ENCODE measurements at places on chromosomes 1 and 21. TPM values are rescaled to one million over a fixed set of nuclear protein-coding genes. Genes with fewer than 3 reads are reported as not detected.

The LEFTY2 gene
- total RNA-seq, result not detected

GRCh38 chr1:169529068-169529642 lies 43.4 kb upstream of the SLC19A2 start:
- peaks cover 12% of the 10 kb centered on the region for H3K4me1 ChIP-seq
- peaks cover 66% of the 10 kb centered on the region for H3K36me3 ChIP-seq
- H3K4me3 ChIP-seq, result no peak overlapping the region
- no peak overlapping the region for H3K27ac ChIP-seq
- no peaks in the 10 kb centered on the region for H3K27me3 ChIP-seq

- no peaks in the 10 kb centered on the region for H3K36me3 ChIP-seq
- H3K27ac ChIP-seq, result no peak overlapping the region
- no peaks in the 10 kb centered on the region for H3K27me3 ChIP-seq
- no peak for DNase-seq
- no peaks in the 10 kb centered on the region for H3K4me1 ChIP-seq
These were observed 290.3 kb downstream of the CHRM3 start for GRCh38 chr1:239676522-239677273.

The KCNJ10 gene
- not detected for total RNA-seq

DNA sequence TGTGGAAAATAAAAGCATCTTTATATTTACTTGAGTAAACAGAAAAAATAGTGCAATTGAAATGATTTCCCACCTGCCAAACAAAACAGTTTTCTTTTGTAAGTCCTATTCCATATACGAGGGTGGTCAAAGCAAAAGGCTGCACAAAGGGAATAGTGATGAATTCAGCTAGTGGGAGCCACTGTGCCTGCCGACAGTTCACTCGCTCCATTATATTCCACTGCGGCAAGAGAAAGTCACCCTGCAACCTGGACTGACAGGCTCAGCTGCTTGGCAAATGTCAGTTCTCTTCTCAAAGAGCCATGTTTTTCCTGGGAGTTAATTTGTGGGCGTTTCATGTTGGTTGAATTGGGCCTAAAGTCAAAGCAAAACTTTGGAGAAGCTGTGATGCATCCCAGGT lies 145.4 kb downstream of the LMO4 start:
- no peak for DNase-seq
- H3K4me1 ChIP-seq, result no peaks in the 10 kb centered on the region
- H3K27me3 ChIP-seq, result no peaks in the 10 kb centered on the region
- H3K36me3 ChIP-seq, result no peaks in the 10 kb centered on the region
- no peak overlapping the region for H3K4me3 ChIP-seq

The SAMD13 gene
- total RNA-seq, result 0.84 TPM
